Left lung (tissue), 14 donors: ENCODE measurements at places on chromosomes 7 and 10. TPM values are rescaled to one million over a fixed set of nuclear protein-coding genes. Genes with fewer than 3 reads are reported as not detected.
A peak's percentile ranks its signal among the peaks of the same experiment; 100 is the strongest.

HABP2 gene
- total RNA-seq = 1.3 TPM

SPAM1 gene
- total RNA-seq = not detected

CYP2C9 gene
- total RNA-seq = 0.82 TPM

SUN3 gene
- total RNA-seq = not detected

KCNIP2 gene
- 2.3 TPM for total RNA-seq

OPN1SW gene
- not detected for total RNA-seq

C7orf33 gene
- not detected for total RNA-seq

PRSS37 gene
- not detected for total RNA-seq

ANKRD30A gene
- total RNA-seq = not detected

DNA sequence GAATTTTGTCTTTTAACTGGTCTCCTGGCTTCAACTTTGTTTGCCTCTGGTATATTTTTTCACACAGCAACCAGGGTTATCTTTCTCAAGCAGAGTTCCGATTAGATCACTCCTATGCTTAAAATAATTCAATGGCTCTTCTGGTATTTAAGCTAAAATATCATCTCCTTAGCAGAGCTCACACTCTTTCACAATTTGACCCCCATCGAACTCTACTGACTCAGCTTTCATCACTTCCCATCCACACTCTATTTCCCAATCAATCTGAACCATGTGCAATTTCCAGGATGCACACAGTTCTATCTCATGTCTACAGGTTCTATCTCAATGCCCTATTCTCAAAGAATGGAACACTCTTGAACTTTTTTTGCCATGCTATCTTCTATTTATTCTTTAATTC lies 809.5 kb downstream of the GRID1 start:
- H3K27ac ChIP-seq = no peak overlapping the region
- DNase-seq = no peak
- no peaks in the 10 kb centered on the region for H3K4me1 ChIP-seq
- no peaks in the 10 kb centered on the region for H3K27me3 ChIP-seq

DNA sequence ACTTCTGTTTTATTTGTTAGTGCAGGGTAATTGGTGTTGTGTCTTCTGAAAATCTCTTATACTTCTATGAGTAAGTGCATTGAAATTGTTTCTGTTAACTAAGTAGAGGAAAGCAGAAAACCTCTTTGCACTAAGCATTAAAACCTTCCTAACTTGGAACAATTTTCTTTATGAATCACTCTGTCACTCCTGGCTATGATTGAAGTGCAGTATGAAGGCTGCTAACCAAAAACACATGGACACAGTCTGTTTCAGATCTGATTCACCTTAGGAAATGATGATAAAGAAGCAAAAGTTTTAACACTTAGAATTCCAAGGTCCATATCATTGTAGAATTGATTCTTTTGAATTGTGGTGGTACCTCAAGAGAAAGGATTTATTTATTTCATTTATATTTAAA lies 41.9 kb downstream of the MET start:
- H3K4me1 ChIP-seq = no peaks in the 10 kb centered on the region
- H3K27me3 ChIP-seq = no peaks in the 10 kb centered on the region
- no peak for DNase-seq
- no peak overlapping the region for H3K27ac ChIP-seq

- DNase-seq = no peak
- no peak overlapping the region for H3K27ac ChIP-seq
- H3K27me3 ChIP-seq = no peaks in the 10 kb centered on the region
- H3K4me1 ChIP-seq = no peaks in the 10 kb centered on the region
- no peak overlapping the region for H3K4me3 ChIP-seq
Observed at GRCh38 chr7:19177269-19177668, 32.0 kb upstream of the FERD3L start.

DNA sequence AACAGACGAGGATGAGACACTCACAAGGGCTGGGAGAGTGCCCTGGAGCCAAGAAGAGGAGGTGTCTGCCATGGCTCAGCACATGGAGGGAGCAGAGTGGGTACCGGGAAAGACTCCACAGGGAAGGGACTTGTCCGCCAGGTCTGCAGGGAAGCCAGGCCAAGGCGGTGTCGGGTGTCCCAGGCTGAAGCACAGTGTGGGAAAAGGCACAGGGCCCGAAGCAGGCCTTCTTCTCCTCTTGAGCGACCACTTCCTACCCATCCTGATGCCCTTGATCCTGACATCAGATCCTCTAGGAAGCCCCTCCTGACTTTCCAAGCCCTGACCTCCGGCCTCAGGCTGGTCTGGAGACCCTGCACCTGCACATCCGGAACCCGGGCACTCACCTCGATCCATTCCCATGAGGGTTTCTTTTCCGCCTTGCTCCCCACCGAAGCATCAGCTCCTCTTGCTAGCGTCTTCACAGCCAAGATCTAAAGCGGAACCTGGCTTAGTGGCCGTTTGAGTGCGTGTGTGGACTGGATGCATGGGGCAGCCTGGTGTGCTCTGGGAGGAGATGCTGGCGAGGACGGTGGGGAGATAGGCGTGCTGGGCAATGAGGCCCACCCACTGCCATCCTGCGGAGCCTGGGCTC lies 8.5 kb downstream of the CALML3 start:
- no peaks in the 10 kb centered on the region for H3K36me3 ChIP-seq
- no peak overlapping the region for H3K27ac ChIP-seq
- DNase-seq = no peak
- H3K27me3 ChIP-seq = no peaks in the 10 kb centered on the region
- H3K4me1 ChIP-seq = peaks cover 6% of the 10 kb centered on the region
- H3K4me3 ChIP-seq = no peak overlapping the region

- DNase-seq = no peak
- H3K4me1 ChIP-seq = no peaks in the 10 kb centered on the region
- H3K36me3 ChIP-seq = no peaks in the 10 kb centered on the region
Observed at GRCh38 chr10:36157486-36157885, 515.4 kb upstream of the FZD8 start.

DNA sequence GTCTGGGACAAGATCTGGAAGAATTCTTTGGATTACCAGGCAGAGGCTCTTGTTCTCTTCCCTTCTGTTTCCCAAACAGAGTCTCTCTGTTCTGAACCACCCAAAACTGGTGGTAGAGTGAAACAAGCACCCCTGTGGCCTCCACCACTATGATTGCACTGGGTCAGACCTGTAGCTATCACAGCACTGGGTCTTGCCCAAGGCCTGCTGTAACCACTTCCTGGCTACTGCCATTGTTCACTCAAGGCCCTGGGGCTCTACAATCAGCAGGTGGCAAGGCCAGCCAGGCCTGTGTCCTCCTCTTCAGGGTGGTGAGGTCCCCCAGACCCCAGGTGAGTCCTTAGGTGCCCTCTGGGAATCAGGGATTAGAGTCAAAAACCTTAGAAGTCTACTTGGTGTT lies 4.1 kb upstream of the LRRC17 start:
- H3K36me3 ChIP-seq = no peaks in the 10 kb centered on the region
- no peak overlapping the region for H3K27ac ChIP-seq
- no peak for DNase-seq
- no peaks in the 10 kb centered on the region for H3K27me3 ChIP-seq
- H3K4me1 ChIP-seq = no peaks in the 10 kb centered on the region
- H3K4me3 ChIP-seq = no peak overlapping the region

DNA sequence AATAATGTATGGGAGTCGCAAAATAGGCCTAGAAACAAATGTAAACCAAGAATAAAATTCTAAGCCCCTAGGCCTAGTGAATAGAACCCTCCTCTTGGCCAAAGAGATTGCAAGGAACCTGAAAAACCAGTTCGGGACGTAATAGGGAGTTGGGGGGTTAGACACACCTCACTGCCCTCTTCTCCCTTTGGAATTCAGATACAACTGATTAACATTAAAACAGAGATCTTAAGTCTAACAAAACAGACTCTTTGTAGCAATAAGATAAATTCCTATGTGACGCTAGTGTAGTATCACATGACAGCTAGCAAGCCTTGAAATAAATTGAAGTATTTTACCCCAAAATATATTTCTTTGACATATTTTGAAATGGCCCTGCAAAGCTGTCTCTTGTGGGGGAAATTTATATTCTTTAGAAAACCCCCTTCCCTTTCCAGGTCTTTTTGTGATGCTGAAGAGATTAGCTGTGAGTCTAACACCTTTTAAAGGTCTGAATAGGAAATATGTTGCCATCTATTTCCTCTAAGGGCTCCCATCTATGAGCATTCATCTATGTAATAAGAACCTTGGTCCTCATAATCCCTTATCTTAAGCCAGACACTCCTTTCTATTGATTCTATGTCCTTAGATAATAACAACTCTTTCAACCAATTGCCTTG lies 623.4 kb upstream of the NRG3 start:
- H3K36me3 ChIP-seq = no peaks in the 10 kb centered on the region
- H3K27ac ChIP-seq = no peak overlapping the region
- peak; percentile 2 for DNase-seq
- no peaks in the 10 kb centered on the region for H3K27me3 ChIP-seq
- no peaks in the 10 kb centered on the region for H3K4me1 ChIP-seq

GRCh38 chr10:90458571-90458970 lies 399.3 kb downstream of the HTR7 start:
- no peaks in the 10 kb centered on the region for H3K36me3 ChIP-seq
- no peak overlapping the region for H3K27ac ChIP-seq
- no peak for DNase-seq
- no peaks in the 10 kb centered on the region for H3K4me1 ChIP-seq

- H3K36me3 ChIP-seq = no peaks in the 10 kb centered on the region
- no peak overlapping the region for H3K4me3 ChIP-seq
- DNase-seq = no peak
- no peak overlapping the region for H3K27ac ChIP-seq
- no peaks in the 10 kb centered on the region for H3K4me1 ChIP-seq
- H3K27me3 ChIP-seq = no peaks in the 10 kb centered on the region
Observed at GRCh38 chr10:103800789-103801540, 54.4 kb downstream of the SH3PXD2A start.

GRCh38 chr10:33216661-33217427 lies 117.6 kb downstream of the NRP1 start:
- peaks cover 54% of the 10 kb centered on the region for H3K36me3 ChIP-seq
- H3K27ac ChIP-seq = peak overlapping the region; percentile 54
- no peaks in the 10 kb centered on the region for H3K27me3 ChIP-seq

DNA sequence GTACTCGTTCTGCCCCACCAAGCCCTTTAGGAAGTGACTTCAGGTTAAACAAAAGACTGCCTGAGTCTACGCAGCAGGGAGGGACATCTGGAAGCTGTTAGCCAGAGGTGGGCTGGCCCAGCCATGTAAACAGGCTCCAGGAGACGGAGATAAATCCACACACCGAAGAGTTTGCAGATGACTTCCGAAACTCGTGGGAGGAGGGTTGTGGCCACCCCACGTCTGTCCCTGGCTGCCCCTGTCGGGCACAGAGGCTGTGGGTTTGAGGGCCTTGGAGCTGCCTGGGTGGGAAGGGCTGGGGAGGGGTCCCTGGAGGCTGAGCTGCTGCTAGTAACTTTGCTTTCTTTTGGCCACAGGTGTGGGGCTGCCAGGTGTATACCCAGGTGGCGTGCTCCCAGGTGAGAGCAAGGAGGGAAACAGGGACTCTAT lies 15.6 kb downstream of the ELN start:
- no peaks in the 10 kb centered on the region for H3K27me3 ChIP-seq
- no peaks in the 10 kb centered on the region for H3K4me1 ChIP-seq
- H3K27ac ChIP-seq = no peak overlapping the region
- no peak for DNase-seq
- no peak overlapping the region for H3K4me3 ChIP-seq
- H3K36me3 ChIP-seq = peaks cover 9% of the 10 kb centered on the region

- no peak for DNase-seq
- H3K27me3 ChIP-seq = no peaks in the 10 kb centered on the region
- no peak overlapping the region for H3K4me3 ChIP-seq
- H3K4me1 ChIP-seq = peaks cover 8% of the 10 kb centered on the region
- H3K27ac ChIP-seq = peak overlapping the region; percentile 82
Observed at GRCh38 chr7:18179093-18179492, 151.4 kb upstream of the PRPS1L1 start.

DNA sequence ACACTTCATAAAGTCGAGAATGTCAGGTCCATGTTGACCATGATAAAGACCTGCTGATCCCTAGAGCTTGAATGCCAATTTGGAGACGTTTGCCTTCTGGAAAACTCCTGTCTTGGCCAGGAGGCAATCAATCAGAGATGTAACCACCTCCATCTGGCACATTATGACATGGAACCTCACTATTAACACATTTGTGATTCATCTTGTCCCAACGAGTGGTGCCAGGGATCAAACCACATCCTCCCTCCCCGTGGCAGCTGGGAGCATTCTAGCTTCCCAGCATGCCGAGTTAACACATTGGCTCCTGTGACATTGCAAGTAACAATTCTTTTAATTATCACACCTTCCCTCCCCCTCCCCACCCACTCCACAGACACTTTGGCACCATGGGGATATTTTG lies 84.0 kb upstream of the PPP1R17 start:
- DNase-seq = no peak
- no peaks in the 10 kb centered on the region for H3K4me1 ChIP-seq
- H3K27me3 ChIP-seq = no peaks in the 10 kb centered on the region
- H3K4me3 ChIP-seq = no peak overlapping the region
- H3K27ac ChIP-seq = no peak overlapping the region
- H3K36me3 ChIP-seq = no peaks in the 10 kb centered on the region

DNA sequence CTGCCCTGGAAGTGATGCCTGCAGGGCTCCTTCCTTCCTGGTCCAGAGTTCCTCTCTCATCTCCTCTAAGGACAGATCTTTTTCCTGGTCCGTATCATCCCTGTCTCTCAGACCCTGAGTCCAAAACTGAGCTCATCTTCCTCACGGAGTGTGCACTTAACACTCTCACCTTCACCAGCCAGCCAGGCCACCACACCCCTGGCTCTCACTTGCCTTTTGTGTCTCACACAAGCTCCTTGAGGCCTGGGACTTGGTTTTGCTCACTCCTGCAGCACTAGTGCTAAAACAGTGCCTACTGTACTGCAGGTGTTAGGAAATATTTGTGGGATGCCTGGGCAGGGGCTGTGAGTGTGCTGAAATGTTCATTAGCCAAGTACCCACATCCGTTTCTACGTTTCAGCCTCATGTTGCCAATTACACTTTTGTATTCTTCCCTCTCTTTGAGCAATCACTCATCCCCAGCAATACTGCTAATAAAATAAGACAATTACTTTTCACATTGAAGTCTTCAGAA lies 21.4 kb upstream of the PARP12 start:
- H3K27me3 ChIP-seq = no peaks in the 10 kb centered on the region
- no peak overlapping the region for H3K27ac ChIP-seq
- H3K4me3 ChIP-seq = no peak overlapping the region
